Tibial nerve (tissue), 4 donors: ENCODE measurements at places on chromosomes 7 and 10.

DNA sequence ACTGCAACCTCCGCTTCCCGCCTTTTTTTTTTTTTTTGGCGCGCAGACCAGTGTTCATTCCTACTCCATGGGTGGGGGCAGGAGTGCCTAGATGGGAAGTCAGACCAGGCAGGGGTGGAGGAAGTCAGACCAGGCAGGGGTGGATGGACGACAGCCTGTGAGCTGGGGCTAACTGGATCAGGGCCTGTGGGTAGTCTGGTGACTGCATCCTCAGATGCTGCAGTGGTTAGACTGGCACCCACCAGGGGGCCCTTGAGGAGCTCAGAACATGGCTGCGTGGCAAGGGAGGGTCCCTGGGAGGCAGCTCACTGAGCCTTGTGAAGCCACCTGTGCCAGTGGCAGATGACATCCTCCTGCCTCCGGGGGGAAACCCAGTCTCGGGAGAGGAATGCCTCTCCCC lies 35.1 kb downstream of the RCC1L start:
- DNase-seq, result no peak

GRCh38 chr7:151150388-151150787 lies 17.1 kb downstream of the GBX1 start:
- no peak for DNase-seq

DNA sequence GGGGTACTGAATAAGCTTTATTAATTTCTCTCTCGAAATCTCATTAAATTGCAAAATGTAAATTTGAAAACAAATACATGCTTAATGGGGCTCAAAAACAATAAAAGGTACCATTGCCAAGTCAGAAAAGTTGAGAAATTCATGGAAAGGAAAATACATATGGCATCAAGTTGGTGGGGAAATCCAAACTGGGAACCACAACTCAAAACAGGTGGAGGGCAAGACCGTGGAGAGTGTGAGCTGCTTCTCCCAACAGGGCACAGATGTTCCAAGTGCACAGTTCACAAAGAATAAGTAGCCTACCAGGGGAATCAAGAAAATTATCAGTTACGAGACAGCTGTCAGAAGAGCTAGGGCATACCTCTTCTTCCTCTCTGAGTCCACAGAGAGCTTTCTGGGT lies 26.6 kb downstream of the MKX start:
- no peak for DNase-seq

DNA sequence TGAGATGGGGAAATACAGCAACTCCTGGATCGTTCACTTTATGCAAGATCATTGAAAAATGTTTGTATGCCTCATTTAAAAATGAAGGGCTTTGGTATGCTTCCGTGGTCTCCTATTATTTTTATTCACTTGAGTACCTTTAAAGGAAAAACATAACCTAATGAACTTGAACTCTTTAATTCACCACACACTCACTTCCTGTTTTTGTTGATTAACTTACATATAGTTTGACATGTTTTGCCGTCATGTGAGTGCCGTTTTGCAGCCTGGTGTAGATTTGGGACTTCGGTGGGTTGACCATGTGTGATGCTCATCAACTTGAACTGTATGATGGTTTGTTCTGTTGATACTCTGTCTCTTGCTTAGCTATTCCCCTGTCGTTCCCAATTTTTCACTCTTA lies 28.9 kb downstream of the CASP7 start:
- DNase-seq, result no peak

GRCh38 chr7:73850781-73851207 lies 8.5 kb upstream of the METTL27 start:
- no peak for DNase-seq

DNA sequence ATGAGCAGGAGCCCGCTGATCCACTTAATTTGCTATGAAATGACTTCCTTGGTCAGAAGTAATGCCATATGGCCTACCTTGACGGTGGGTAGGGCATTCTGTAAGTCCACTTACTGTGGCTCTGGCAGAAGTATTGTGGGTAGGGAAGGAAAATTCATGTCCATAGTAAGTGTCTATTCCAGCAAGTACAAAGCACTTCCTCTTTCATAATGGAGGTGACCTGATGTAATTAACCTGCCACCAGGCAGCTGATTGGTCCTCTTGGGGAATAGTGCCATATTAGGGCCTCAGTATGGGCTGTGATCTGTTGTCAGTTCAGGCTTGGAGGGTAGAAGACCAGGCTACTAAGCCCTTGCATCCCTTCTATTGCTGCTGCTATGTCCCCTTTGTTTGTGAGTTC lies 103.9 kb downstream of the SLC37A3 start:
- DNase-seq, result no peak
